Spinal cord (tissue), 10 donors: ENCODE measurements at places on chromosomes 2 and 18.
A peak's percentile ranks its signal among the peaks of the same experiment; 100 is the strongest.

- no peak overlapping the region for H3K4me3 ChIP-seq
- no peaks in the 10 kb centered on the region for H3K36me3 ChIP-seq
- no peaks in the 10 kb centered on the region for H3K4me1 ChIP-seq
- DNase-seq = no peak
- H3K27ac ChIP-seq = no peak overlapping the region
Measured at GRCh38 chr2:163157411-163157810, 318.8 kb upstream of the KCNH7 start.

GRCh38 chr18:29153091-29153490 is 976.2 kb upstream of the CDH2 start:
- H3K27me3 ChIP-seq = no peaks in the 10 kb centered on the region
- no peak overlapping the region for H3K27ac ChIP-seq
- DNase-seq = no peak
- H3K4me1 ChIP-seq = no peaks in the 10 kb centered on the region
- H3K36me3 ChIP-seq = no peaks in the 10 kb centered on the region
- H3K4me3 ChIP-seq = no peak overlapping the region

DNA sequence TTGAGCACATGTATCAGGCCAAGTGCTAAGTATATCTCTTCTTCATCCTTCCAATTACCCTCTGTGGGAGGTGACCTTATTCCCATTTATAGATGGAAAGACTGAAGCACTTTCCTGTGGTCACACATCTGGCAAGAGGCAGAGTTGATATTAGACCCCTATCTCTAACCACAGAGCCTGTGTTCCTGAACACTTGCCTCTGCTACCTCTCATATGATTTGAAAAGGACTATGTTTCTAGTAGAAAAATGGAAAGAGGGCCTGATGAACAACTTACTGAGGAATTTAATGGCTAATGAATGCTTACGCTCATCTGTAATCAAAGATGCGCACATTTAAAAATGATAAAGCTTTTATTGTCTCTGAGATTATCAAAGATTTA is 46.2 kb upstream of the DYNC2LI1 start:
- H3K27ac ChIP-seq = no peak overlapping the region
- DNase-seq = no peak
- peaks cover 2% of the 10 kb centered on the region for H3K27me3 ChIP-seq
- H3K4me3 ChIP-seq = no peak overlapping the region

- peaks cover 7% of the 10 kb centered on the region for H3K4me1 ChIP-seq
- no peaks in the 10 kb centered on the region for H3K27me3 ChIP-seq
- peaks cover 6% of the 10 kb centered on the region for H3K36me3 ChIP-seq
- no peak overlapping the region for H3K4me3 ChIP-seq
Measured at GRCh38 chr2:119549241-119549640, 5.0 kb downstream of the CFAP221 start.

DNA sequence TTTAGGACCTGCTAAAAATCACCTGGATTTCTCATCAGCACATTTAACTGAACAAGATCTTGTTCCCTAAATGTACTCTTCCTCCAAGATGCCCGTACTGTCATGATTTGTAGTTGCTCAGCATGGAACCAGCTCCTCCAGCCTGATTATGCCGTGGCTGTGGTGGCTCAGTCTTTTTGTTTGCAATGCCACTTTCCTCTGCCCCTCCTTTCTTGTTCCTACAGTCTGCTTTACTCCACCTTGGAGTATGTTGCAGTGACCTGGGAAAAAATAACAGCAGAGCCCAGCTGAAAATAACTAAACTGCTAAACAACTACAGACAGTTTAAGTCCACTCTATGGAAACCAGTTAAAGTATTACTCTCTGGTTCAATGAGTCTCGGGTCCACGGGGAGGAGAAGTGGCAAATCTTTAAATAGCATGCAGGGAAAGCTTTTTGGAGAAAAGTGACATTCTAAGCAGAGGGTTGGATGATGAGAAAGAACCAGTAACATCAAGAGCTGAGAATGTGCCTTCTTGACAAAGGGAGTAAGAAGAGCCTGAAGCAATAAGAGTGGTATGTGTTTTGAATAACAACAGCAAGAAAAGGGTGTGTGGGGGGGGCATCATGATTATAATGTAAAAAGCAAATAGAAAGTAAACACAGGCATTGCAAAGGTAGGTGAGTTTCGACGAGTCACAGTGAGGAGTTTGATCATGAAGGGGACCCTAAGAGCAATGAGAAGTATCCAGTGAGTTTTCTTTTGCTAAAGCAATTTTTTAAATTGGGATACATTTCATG is 225.7 kb downstream of the TMX3 start:
- no peak for DNase-seq
- no peaks in the 10 kb centered on the region for H3K36me3 ChIP-seq
- no peaks in the 10 kb centered on the region for H3K27me3 ChIP-seq
- no peak overlapping the region for H3K27ac ChIP-seq
- no peak overlapping the region for H3K4me3 ChIP-seq

DNA sequence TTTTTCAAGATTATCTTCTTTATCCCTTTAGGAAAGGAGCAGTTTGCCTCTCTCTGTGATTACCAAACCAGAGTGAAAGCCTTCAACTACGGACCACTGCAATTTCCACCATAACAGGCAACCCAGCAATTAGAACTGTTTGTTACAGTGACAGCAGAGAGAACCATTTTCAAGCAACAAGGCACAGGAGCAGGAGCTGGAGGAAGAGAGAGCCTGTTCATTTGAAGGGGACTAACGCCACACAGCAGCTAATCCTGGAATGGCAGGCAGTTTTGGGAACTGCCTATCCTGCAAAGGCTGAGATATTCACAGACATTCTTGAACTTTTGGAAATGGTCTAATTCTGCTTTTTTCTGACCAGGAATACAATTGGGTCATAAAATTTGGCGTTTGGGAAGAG is 1541.9 kb upstream of the PIK3C3 start:
- H3K27me3 ChIP-seq = no peaks in the 10 kb centered on the region
- no peaks in the 10 kb centered on the region for H3K4me1 ChIP-seq
- H3K4me3 ChIP-seq = no peak overlapping the region
- H3K36me3 ChIP-seq = no peaks in the 10 kb centered on the region
- no peak overlapping the region for H3K27ac ChIP-seq
- no peak for DNase-seq

DNA sequence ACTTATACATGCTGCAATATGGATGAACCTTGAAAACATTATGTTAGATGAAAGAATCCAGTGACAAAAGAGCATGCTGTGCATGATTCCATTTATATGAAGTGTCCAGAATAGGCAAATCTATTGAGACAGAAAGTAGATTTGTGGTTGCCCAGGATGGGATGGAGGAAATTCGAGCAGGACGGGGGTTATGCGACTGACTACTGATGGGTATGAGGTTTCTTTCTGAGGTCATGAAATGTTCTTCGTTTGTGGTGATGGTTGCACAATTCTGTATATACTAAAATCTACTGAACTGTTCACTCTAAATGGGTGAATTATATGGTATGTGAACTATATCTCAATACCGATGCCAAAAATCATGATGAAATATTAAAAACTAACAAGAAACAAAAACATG is 18.9 kb upstream of the MTERF4 start:
- H3K4me3 ChIP-seq = no peak overlapping the region
- H3K36me3 ChIP-seq = peaks cover 47% of the 10 kb centered on the region
- no peak overlapping the region for H3K27ac ChIP-seq
- no peaks in the 10 kb centered on the region for H3K27me3 ChIP-seq
- H3K4me1 ChIP-seq = no peaks in the 10 kb centered on the region

- peaks cover 25% of the 10 kb centered on the region for H3K36me3 ChIP-seq
- H3K4me3 ChIP-seq = peak overlapping the region; percentile 84
- no peaks in the 10 kb centered on the region for H3K27me3 ChIP-seq
- DNase-seq = no peak
- peak overlapping the region; percentile 100 for H3K27ac ChIP-seq
Measured at GRCh38 chr2:231708773-231709635, 679 bp downstream of the PTMA start.

GRCh38 chr2:36367486-36367885 is 11.9 kb downstream of the CRIM1 start:
- H3K4me3 ChIP-seq = no peak overlapping the region
- no peaks in the 10 kb centered on the region for H3K4me1 ChIP-seq
- no peaks in the 10 kb centered on the region for H3K36me3 ChIP-seq
- no peak for DNase-seq
- no peak overlapping the region for H3K27ac ChIP-seq

GRCh38 chr2:19881908-19882265 is 19.9 kb downstream of the TTC32 start:
- no peaks in the 10 kb centered on the region for H3K4me1 ChIP-seq
- DNase-seq = no peak
- no peak overlapping the region for H3K4me3 ChIP-seq
- peaks cover 2% of the 10 kb centered on the region for H3K36me3 ChIP-seq
- H3K27ac ChIP-seq = no peak overlapping the region

DNA sequence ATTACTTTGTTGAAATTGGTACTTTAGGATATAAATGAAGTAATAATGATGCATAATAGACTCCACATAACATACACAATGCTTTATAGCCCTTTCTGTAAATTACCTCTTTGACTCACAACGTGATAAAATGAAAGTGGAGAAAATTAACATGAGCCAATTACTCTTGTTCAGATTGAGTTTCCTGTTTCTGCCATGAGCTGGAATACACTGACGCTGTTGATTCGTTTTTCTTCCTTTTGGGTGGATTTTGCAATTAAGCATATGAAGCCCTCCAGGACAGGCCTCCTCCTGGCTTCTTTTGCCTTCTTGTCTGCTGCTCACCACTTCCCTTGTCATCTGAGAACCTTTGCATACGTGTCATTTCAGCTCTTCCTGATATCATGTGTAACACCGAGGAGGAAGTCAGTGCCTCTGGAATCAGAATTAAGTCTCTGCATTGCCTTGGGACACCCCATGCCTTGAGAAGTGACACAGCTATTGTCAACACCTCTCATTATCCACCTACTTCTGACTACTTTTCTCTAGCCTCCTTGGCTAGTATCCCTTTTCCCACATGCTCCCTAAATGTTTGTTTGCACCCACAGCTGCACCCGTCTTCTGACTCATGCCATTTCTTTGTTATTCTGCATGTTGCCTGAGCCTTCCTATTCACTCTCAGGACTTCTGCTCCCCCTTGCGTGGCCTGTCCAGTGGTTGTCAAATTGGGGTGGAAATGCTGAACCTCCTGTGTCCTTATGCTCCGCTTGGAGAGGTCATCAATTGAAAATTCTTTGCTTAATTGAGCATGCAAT is 134.1 kb downstream of the FMNL2 start:
- peaks cover 31% of the 10 kb centered on the region for H3K4me1 ChIP-seq
- H3K4me3 ChIP-seq = no peak overlapping the region
- H3K27me3 ChIP-seq = no peaks in the 10 kb centered on the region
- H3K36me3 ChIP-seq = no peaks in the 10 kb centered on the region
- DNase-seq = no peak
- peak overlapping the region; percentile 8 for H3K27ac ChIP-seq
